ENCODE measurements at places on chromosomes 4 and X. TPM values are rescaled to one million over a fixed set of nuclear protein-coding genes. Genes with fewer than 3 reads are reported as not detected.

WWC2 gene
- total RNA-seq: 99.3 TPM

HSD17B13 gene
- not detected for total RNA-seq

ARMCX1 gene
- total RNA-seq: 22.4 TPM

DGKK gene
- total RNA-seq: 1.4 TPM

CPE gene
- total RNA-seq: 10.0 TPM

GUCY1B1 gene
- total RNA-seq: 0.59 TPM

POU4F2 gene
- total RNA-seq: not detected

PNMA5 gene
- total RNA-seq: not detected

SMAD1 gene
- total RNA-seq: 21.1 TPM

GAGE12J gene
- not detected for total RNA-seq

HCFC1 gene
- total RNA-seq: 137 TPM

EPGN gene
- not detected for total RNA-seq

MAP9 gene
- 16.0 TPM for total RNA-seq

MAGEB2 gene
- total RNA-seq: 0.13 TPM

CENPI gene
- 19.4 TPM for total RNA-seq

ASB12 gene
- total RNA-seq: 0.29 TPM

ASMT gene
- total RNA-seq: 1.4 TPM

SAGE1 gene
- total RNA-seq: not detected

PAGE1 gene
- total RNA-seq: not detected

NXT2 gene
- total RNA-seq: 20.3 TPM

LRCH2 gene
- total RNA-seq: 6.6 TPM

TAF9B gene
- total RNA-seq: 34.9 TPM

BTK gene
- 0.09 TPM for total RNA-seq

CDS1 gene
- 7.5 TPM for total RNA-seq

SUPT20HL2 gene
- not detected for total RNA-seq

CDKL2 gene
- total RNA-seq: 1.8 TPM

FAM47E gene
- 1.0 TPM for total RNA-seq

CLDN2 gene
- total RNA-seq: not detected

POU3F4 gene
- total RNA-seq: 0.20 TPM

GPAT3 gene
- total RNA-seq: 1.8 TPM

CCNA2 gene
- 89.0 TPM for total RNA-seq

C4orf46 gene
- total RNA-seq: 22.0 TPM

TBX22 gene
- total RNA-seq: 0.81 TPM

CYSLTR1 gene
- total RNA-seq: not detected

PF4V1 gene
- total RNA-seq: not detected

SLC6A8 gene
- 229 TPM for total RNA-seq

CCDC160 gene
- total RNA-seq: 0.97 TPM

ARMCX6 gene
- total RNA-seq: 48.6 TPM

XPNPEP2 gene
- 0.11 TPM for total RNA-seq

ZFYVE28 gene
- 1.2 TPM for total RNA-seq

Data from H9 (cell line).